NCI-H1694 treated with DMSO at 0.1 percent for 48 hours (cell line): ENCODE measurements at places on chromosomes 3 and 15.

GRCh38 chr3:117540597-117540996 lies 831.0 kb downstream of the TUSC7 start:
- DNase-seq, result no peak

DNA sequence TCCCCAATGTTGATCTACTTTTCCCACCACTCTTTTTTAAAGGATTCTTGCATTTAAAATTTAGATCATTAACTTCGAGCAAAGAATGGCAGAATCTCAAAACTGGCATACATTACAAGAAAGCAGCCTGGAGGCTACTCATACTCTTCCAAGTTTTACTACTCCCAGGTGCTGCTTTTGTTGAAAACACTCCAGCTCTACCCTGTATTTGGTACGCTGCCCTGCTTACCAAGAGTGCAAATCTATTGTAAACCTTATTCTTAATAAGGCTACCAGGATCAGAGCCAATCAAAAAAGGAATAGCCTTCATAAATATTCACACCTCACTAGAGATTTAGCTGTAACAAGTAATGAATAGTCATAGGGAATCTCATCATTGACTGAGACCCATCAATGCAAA lies 11.6 kb upstream of the CNTN3 start:
- no peak for DNase-seq

- no peak for DNase-seq
Observed at GRCh38 chr3:63048367-63049326, 173.4 kb upstream of the CADPS start.

DNA sequence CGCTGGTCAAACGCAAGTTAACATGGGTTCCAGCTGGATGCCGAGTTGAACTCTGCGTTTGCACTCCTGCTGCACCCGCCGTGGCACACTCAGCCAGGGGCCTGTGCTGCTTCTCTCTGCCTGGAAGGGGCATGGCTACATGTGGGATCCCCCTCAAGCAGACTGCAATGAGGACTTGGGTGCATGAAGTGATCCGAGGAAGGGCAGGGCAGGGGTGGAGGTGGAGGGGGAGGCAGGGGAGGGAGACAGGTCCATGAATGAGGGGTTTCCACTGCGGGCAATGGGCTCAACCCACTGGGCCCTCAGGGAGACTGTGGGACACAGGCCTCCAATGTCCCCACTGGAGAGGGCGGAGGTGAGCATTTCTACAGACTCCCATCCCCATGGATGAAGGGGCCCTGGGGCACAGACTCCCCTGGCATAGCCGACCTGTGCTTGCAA lies 141.6 kb upstream of the MEF2A start:
- DNase-seq, result no peak

- no peak for DNase-seq
Observed at GRCh38 chr3:165343185-165343584, 147.0 kb upstream of the SLITRK3 start.

DNA sequence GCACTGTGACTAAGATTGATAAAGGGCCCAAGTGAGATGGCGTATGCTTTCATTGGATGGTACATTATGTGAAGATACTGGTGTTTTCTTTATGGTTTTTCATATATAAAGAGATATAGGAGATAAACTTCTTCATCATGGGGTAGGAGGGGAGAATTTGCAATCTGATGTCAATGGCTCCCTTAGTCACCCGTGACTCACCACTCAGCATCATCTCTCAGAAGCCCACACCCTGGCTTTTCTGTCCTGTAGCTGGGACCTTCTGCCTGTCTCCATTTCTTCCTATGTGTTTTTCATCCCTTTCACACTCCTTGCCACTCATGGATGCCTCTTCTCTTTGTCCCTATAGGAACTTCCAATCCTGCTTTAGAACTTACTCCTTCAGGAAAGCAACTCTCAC lies 114.3 kb upstream of the SEMA6D start:
- DNase-seq, result no peak

DNA sequence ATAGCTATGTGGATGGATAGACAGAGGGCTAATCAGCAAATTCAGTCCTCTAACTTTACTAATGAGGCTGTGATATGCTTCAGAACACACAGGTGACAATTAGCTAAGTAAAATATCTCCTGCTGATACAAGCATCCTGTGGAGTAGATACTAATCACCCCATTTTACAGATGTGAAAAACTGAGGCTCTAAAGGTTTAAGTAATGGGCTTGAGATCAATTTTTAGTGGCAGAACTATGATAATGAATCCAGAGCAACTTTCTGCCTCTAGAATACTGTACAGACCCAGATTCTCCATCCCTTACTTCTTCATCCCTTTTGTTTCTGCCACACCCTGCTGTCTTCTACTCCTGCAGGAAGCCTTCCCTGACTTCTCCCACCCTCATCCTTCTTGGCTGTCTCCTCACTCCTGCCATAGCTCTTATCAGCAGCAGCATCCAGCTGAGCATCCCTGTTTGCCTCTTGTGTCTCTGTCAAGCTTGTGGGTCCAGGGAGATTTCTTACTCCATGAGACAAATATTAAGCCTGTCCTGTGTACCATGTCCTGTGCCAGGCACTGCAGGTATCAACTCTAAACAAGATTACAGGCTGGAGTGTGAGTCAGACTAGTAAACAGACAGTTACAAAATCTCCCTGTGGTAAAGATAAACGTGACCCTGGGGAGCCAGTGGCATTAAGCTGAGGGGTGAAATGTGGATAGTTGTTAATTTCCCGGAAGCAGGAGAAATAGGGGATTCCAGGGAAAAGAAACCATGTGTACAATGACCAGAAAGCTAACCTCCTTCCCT lies 39.2 kb downstream of the SLC6A11 start:
- DNase-seq, result no peak

DNA sequence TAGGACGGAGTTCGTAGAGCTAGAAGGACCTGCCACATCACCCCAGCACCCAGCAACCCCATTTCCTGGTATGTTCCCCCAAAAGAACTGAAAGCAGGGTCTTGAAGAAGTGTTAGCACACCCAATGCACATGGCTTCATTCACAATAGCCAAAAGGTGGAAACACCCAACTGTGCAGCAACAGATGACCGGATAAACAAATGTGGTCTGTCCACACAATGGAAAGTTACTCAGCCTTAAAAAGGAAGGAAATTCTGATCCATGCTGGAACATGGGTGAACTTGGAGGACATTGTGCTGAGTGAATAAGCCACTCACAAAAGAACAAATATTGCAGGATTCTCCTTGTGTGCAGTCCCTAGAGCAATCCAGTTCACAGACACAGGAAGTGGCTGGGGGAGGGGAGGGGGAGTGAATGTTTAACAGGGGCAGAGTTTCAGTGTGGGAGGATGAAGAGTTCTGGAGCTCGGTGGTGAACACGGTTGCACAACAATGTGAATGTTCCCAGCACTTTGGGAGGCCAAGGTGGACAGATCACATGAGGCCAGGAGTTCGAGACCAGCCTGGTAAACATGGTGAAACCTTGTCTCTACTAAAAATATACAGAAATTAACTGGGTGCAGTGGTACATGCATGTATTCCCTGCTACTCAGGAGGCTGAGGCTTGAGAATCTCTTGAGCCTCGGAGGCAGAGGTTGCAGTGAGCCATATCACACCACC lies 157.5 kb downstream of the NUP210 start:
- no peak for DNase-seq

DNA sequence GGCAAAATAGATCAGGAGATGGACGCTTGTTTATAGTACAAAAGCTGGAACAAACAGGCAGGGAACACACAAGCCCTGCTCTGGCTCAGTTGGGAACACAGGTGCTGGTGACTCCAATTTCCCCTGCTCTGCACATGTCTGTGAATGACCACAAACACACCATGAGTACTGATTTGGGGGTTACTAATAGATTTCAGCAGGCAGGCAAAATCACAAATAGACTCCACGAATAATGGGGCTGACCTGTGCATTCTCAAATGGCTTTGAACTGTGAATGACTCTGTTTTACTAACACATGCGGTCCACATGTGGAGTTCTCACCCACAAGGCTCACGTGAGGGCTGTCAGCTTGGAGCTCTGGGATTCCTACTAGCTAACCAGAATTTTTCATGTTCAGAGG lies 3.9 kb downstream of the RTP3 start:
- no peak for DNase-seq

- no peak for DNase-seq
Observed at GRCh38 chr3:46104706-46105105, 77.4 kb upstream of the XCR1 start.

- DNase-seq, result no peak
Observed at GRCh38 chr3:185313693-185314246, 49.2 kb upstream of the MAP3K13 start.

GRCh38 chr3:187082758-187083375 lies 56.4 kb downstream of the RPL39L start:
- no peak for DNase-seq

GRCh38 chr3:17398959-17399551 lies 343.4 kb downstream of the TBC1D5 start:
- DNase-seq, result no peak

- no peak for DNase-seq
Observed at GRCh38 chr3:45105855-45106671, 40.1 kb downstream of the CDCP1 start.

- DNase-seq, result no peak
Observed at GRCh38 chr3:51949121-51949520, 6.1 kb upstream of the GPR62 start.

DNA sequence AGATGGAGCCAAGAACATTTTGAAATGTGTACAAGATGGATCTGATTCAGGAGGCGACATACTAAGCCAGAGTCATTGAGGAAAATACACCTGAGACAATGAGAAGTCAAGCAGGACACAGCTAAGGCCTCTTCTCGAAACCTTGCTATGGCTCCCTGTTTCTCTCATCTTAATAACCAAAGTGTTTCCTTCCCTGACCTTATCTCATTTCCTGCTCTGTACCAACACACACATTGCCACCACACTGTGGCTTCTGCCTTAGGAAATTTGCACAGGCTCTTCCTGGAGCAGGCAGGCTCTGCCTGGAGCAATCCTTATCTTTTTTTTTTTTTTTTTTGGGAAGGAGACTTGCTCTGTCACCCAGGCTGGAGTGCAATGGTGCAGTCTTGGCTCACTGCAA lies 36.6 kb downstream of the OXSM start:
- no peak for DNase-seq

- no peak for DNase-seq
Observed at GRCh38 chr3:128841926-128842920, 37.2 kb upstream of the ACAD9 start.

GRCh38 chr3:58556761-58557221 lies 19.8 kb upstream of the ACOX2 start:
- peak; percentile 75 for DNase-seq

DNA sequence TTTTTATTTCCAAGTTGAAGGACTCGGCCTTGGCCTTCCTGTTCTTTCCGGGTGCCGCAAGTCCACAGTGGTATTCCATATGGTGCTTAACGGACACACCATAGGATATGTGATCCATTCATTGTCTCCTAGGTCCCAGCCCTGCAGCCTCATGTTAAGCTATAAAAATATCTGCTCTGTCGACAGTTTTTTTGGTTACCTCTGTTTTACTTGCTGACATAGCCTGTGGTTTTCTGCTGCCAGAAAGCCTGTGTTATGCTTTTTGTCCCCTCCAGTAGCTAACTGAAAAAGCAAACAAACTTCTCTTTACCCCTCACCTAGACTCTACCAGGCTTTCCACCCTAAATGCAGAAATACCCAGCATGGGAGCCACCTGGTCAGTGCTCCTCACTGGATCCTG lies 5.3 kb downstream of the INAFM2 start:
- DNase-seq, result no peak

DNA sequence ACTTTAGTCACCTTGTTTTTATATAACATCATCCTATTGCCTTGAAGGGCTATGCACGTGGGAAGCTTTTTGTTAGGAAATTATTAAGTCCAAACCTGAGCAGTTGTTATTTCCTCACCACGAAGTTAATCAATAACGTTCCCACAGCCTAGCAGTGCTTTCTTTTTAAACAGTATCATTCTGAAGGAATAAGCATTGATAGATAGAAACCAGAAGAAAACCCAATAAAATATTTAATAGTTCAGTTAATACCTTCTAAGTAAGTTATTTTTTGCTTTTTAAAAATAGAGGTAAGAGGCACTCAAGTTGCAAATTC lies 149.3 kb downstream of the KCNMB2 start:
- no peak for DNase-seq

DNA sequence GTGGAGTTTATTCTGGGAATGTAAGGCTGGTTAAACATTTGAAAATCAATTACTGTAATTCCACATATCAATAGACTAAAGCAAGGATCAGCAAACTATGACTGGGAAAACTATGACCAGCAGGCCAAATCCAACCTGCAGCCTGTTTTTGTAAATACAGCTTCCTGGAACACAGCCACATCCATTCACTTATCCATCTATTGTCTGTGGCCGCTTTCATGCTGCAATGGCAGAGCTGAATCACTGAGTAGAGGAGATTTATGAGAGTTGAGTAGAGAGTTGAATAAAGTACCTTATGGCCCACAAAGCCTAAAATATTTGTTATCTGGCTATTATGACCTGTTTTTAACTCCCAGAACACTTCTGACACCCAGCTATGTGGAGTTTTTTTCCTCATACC lies 12.2 kb downstream of the MYLK start:
- DNase-seq, result no peak

- DNase-seq, result no peak
Observed at GRCh38 chr15:62653122-62653521, 389.4 kb upstream of the TPM1 start.

DNA sequence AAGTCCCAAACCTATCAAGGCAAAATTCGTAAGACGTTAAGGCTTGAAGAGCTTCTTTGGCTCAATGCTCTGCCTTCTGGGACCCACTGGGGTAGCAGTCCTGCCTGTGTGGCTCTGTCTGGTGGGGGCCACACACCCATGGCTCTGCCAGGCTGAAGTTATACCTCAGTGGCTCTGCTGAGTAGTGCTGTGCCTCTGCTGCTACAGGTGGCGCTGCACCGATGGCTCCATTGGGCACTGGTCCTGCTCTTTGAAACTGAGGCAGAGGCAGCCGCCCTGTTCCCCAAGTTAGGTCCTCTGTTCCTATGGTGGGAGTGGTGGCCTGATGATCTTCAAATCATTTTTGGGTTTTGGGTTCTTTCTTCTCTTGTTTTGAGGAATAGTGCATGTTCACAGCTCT lies 68.0 kb upstream of the AP4E1 start:
- no peak for DNase-seq

- DNase-seq, result peak; percentile 87
Observed at GRCh38 chr3:137792626-137793271, 28.6 kb downstream of the SOX14 start.
